ENCODE measurements at places on chromosomes 13 and 19.

DNA sequence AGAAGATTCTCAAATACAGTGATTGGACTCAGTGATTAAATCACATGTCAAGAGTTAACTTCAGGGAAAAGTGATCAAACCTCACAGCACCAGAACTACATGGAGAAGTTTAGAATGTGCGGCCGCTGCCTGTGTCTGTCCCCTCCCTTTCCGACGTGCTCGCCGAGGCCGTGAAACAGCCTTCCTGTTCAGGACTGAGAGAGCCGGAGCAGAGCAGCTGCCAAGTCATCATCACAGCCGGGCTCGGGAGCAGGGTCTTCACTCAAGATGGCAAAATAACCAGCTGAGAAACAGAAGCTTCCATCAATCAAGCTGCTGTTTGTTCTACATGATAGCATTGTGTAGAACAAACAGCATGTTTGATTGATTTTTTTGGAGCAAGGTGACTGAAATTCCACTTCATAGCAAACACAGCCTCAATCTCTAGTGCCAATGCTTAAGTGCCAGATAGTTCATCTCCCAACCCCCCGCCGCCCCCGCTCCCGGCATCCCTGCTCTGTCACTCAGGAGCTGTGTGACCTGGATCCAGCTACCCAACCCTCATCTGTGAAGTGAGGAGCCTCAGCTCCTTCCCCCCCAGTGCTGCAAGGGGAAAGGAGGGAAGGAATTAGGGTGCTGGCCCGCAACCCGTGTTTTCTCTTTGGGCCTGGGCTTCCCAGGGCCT lies 70.6 kb downstream of the HSPH1 start:
- no peak for DNase-seq

DNA sequence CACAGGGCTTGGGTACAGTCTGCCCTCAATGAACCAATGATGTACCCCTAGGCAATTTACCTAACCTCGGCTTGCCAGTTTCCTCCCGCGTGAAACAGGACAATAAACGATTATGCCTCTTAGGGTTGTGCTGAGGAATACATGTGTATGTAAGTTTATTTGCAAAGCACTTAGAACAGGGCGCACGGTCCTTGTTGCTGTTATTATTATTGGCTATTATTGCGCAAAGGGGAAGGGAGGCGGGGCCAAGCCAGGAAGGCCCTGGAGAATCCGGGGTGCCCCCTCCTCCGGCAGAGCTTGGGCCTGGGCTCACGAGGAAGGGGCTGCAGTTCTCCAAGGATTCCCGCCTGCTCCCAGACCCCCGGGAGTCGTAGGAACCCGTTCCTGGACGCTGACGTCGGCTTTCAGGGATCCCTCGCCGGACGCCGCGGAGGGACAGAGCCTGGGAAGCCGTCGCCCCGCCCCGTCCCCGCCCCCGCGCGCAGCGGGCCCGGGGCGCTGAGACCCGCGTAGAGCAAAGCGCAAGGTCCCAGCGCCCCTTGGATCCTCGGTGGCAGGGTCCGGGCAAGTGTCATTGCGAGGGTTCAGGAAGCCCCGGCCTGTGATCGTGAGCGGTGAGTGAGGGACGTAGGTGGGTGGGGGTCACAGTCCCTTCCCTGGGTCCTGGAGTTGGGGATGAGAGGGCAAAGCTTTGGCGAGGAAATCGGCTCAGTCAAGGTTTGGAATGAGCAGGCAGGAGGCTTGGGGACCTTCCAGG lies at the start of gene TMEM91:
Gene TMEM91, plus strand, starts transcription at position 293 of the 757 bp plus-strand sequence. CDS start 1,777 bp downstream, outside the sequence.
- peak; percentile 27 for DNase-seq

GRCh38 chr19:31402529-31403316 lies 53.5 kb upstream of the TSHZ3 start:
- DNase-seq, result no peak

DNA sequence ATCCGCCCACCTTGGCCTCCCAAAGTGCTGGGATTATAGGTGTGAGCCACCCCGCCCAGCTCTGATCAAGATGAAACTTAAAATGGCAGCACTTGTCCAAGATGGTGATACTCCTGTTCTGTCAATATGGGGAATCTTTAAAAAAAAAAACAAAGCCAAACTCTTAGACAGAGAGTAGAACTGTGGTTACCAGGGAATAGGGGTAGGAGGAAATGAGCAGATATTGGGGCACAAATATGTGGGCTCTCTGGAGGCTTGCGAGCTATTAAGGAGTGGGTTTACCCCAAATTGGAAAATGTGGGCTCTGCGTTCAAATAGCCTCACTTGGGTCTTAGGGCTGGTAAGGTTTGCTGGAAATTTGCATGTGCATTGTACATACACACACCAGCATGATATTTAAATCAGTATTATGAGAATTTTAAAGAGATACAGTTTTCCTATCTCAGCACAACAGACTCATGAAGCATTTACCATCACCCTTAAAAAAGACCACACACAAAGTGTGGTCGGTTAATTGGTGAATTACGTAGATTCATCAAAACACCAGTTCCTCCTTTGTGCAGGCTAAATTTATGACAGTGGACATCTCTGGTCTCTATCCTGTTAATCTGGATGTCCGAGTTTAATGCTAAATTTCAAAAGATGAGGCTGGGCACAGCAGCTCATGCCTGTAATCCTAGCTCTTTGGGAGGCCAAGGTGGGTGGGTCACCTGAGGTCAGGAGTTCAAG lies 11.3 kb downstream of the CD70 start:
- no peak for DNase-seq

GRCh38 chr19:32129141-32129540 lies 216.3 kb upstream of the ZNF507 start:
- no peak for DNase-seq

DNA sequence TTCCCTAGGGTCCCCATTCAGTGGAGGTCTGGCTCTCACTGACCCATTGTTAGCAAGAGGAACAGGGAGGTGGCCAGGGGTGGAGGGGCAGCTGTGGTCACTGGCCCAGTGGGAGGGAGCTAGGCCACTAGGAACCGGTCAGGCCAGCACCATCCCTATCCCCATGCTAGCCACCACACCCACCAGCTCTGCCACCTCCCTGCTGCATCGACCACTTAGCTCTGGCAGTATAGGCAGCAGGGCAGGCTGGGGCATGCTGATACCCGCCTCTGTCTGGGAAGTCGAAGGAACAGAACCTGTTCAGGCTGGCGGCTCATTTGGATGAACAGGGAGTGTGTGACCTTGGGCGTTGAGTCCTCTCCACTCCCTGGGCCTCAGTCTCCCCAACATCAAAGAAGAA lies 4.7 kb downstream of the PPP1R13L start:
- DNase-seq, result no peak

GRCh38 chr19:30011051-30011578 lies 69.1 kb downstream of the URI1 start:
- DNase-seq, result no peak

DNA sequence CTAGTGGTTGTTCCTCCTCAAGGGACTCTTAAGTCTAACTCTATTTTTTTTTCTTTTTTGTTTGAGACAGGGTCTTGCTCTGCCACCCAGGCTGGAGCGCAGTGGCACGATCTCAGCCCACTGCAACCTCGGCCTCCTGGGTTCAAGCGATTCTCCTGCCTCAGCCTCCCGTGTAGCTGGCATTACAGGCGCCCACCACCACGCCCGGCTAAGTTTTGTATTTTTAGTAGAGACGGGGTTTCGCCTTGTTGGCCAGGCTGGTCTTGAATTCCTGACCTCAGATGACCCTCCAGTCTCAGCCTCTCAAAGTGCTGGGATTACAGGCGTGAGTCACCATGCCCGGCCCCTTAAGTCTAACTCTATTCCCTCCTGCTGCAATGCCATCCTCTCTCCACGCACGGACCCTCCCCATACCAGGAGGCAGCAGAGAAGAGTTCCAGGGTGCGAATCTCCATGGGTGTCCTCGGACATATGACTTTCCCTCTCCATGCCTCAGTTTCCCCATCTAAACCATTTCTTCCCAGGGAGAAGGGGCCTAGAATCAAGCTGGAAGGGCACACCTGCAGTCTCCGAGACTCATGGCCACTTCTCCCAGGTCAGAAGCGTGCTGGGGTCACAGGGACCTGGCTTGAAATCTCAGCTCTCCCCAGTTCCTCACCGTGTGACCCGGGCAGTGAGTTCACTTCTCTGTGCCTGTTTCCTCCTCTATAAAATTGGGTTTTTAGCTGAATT lies 6.0 kb upstream of the BCL3 start:
- no peak for DNase-seq

DNA sequence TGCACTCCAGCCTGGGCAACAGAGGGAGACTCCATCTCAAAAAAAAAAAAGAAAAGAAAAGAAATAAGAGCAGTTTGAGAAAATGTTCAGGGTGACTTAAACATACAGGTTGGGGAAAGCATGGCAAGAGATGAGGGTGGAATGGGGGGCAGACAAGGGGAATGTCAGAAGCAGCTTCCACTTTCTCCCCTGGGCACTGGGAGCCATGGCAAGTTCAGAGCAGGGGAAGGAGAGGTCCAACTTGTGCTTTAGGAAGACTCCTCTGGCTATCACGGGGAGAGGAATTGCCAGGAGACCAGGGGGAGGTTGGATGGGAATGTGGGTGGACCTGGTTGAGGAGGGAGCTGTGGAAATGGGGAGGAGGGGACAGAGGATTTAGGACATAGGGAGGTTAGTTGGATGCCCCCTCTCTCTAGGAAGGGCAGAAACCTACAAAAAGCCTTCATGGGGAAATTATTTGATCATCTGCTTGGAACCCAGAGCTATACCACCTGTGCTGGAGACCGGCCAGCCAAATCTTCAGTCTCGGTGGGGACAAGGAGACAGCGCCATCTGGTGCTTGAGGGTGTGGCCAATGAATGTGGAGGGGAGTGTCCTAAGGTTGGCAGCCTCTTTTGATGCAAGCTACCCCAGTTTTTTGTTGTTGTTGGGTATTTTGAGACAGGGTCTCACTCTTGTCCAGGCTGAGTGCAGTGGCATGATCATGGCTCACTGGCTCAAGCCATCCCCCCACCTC lies 7.3 kb upstream of the STRN4 start:
- DNase-seq, result peak; percentile 59

GRCh38 chr13:62598708-62599107 lies 1183.1 kb upstream of the PCDH20 start:
- DNase-seq, result no peak

DNA sequence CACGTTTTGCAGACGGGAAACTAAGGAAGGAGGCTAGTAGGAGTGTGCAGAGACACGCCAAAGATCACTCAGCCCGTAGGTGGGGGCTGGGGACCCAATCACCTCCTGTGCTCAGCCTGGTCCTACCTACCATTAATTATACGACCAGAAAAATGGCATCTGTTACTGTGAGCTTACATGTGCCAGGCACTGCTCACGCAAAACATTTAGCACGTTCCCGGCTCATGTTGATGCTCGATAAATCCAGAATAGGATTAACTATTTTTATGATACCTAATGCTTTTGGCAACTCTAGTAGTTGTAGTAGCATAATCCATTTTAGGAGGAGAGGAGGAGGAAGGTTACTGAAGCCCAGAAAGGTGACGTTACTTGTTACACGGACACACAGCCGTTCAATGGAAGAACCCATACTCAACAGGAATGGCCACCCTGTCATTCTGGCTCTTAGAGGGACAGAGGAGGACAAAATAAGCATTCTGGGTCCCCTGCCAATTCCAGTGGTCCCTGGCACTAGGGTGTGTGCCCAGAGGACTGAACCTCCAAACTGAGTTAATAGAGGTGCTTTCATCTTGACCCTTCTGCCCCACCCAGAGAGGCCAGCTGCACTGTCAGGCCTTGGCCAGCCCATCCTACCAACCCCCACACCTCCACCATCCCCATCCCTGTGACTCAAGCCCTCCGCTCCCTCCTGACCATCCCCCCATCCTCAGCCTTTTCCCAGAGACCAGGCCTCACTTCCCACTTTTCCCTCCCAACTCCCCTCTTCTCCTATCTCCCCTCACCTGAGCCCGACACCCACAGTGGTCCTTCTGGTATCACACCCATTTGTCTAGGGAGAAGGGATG lies 5.0 kb upstream of the EML2 start:
- DNase-seq, result no peak

GRCh38 chr13:57063007-57063406 lies 77.7 kb upstream of the PRR20A start:
- no peak for DNase-seq

- DNase-seq, result no peak
These were observed 514.0 kb downstream of the KLF5 start for GRCh38 chr13:73572824-73573223.

DNA sequence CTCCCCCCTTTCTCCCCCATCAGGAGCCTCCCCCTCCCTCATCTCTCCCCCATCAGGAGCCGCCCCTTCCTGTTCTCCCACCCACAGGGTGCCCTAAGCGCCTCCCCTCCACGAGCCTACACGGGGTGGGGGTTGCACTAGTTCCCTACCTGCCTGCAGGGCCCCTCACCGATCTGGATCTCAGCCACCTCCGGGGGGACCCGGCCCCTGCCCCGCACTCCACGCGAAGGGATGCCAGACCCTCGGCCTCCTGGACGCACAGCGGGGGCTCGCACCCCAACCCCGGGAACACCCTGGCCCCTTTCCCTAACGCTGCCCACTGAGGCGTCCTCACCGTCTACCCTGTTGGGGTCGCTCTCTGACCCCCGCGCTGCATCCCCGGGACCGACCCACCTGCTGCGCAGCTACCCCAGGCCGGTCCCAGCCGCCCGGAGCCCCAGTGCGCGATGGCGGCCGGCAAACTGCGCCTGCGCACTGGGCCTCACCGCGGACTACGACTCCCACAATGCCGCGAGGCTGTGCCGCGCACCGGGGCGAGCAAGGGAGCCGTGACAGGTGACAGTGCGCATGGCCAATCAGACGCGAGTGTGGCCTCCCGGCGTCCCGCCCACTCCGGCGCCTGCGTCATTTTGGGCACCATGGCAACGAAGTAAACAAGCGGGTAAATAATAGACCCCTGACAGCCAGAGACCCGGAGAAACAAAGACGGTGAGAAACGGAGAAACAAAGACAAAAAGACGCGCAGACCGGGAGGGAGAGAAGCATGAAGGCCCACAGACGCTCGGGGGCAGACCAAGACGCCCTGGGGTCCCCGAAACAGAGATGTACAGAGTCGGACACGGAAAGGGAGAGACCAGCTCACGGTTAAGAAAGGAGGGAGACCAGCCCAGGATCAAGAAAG lies at the start of gene ZSCAN18:
Gene ZSCAN18, minus strand, starts transcription at position 451 of the 901 bp plus-strand sequence. CDS start 7,964 bp downstream, outside the sequence.
- DNase-seq, result peak; percentile 76

DNA sequence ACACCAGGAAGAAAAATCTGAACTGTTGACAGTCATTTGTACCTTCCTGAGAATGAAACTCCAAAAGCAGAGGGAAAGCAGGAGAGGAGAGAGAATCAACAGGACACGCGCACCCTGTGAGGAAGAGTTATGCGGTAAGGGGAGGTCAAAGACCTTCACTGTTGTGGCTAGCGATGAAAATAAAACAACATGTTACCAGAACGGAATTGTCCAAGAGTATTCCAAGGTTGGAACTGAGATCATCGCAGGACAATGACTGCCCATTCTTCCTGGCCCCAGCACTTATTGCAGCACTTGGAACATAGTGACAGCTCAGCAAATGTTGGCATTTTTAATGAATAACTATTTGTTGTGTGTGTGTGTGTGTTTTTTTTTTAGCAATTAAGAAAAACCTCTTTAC lies 176.0 kb upstream of the TSC22D1 start:
- peak; percentile 36 for DNase-seq

Measured in SK-MEL-5 (cell line).